Activated CD4-positive, alpha-beta T cell treated with anti-CD3 and anti-CD28 coated beads for 4 hours (primary cell): ENCODE measurements at places on chromosomes 4 and X.

- DNase-seq, result no peak
These were observed 59.1 kb upstream of the MAGEA10 start for GRCh38 chrX:152197465-152197864.

DNA sequence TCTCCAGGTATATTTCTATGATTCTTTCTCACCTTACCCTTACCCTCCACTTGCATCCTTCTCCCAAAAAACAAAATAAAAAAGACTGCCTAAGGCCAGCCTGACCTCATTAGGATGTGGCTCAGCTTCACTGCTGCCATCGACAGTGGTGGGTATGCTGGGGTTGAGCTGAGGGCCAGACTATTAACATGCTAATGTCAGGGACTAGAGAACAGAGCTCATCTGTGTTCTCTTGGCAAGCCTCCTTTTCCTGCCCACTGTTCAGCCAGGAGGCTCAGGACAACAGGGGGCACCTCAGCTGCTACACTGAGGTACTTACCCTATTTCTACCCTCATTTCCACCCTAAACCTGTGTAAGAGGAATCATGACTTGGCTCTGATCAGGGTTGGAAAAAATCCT, 59.3 kb downstream of the MSN start:
- no peak for DNase-seq

GRCh38 chr4:76214177-76214675, 602 bp upstream of the SCARB2 start:
- no peak for DNase-seq

DNA sequence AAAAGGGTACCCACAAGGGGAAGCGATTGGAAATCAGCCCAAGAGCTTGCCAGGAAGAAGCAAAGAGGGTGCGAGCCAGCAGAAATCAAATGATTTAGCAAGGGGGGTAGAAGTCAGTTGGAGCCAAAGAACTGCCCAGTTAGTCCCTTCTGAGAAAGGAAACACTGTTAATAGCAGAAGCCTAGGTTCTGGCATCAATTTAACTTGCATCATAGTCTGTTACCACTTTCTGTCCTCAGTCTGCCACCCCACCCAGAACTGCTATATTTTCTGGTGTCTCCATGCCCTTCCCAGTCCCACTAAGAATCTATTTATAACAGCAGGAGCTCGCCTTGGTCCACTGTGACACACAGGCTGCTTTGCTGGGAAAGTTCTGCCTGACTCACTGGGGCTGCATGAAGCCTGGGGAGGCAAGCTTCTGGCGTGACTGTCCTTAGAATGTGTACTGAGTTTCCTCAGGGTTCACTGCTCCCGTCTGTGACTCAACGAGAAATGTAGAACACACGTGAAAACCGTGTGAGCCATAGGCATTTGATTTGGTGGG, 157.8 kb upstream of the TTC29 start:
- DNase-seq, result no peak

DNA sequence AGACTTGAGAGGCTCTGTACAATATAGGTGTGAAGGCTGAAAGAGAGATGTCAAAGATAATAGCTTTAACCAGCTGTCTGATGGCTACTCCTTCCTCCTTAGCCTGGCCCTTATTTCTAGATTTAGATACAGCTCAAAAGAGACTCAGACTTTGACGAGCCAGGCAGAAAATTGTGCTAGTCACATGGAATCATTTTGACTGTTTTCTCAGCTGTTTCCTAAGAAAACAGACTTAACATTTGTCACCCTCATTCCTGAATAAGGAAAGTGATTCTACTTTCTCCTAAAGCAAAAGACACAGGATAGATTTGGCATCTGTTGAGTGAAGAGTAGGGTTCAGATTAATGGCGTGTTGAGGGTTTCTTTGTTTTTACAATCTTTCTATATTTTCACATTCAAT, 340.7 kb downstream of the DHX15 start:
- no peak for DNase-seq

DNA sequence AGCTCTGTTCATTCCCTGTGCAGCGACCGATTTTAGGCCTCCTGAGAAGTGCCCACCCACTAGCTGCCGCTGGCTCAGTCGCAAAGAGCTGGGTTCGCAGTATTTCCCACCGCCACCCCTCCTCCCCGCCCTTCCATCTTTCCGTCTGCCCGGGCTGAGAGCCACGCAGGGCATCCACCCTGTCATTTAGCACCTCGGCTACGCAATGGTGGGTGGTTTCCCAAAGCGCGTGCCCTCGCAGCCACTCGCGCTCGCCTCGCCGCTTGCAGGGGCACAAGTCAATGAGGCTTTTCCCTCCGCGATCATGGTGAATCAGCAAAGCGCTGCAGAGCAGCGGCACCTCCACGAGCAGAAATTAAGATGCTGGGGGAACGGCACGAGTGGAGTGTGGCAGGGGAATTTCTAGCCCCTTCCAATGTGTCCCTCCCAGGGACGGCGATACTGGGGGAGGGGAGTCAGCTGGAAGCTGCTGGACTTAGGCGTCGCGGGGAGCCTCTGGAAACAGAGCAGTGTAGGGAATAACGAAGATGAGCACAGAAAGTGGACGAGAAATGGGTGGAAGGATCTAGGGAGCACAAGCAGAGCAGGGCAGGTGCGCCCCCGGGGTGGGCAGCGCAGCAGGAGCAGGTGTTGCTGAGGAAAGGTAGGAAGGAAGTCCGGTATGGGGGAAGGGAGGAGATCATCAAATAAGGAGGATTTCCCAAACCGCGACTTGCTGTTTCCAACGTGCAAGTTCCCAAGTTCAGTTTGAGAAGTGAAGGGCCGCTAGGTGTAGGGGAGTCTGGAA, 2.4 kb upstream of the PTCHD1 start:
- DNase-seq, result no peak

GRCh38 chrX:12798601-12799000, 7.4 kb downstream of the PRPS2 start:
- no peak for DNase-seq

DNA sequence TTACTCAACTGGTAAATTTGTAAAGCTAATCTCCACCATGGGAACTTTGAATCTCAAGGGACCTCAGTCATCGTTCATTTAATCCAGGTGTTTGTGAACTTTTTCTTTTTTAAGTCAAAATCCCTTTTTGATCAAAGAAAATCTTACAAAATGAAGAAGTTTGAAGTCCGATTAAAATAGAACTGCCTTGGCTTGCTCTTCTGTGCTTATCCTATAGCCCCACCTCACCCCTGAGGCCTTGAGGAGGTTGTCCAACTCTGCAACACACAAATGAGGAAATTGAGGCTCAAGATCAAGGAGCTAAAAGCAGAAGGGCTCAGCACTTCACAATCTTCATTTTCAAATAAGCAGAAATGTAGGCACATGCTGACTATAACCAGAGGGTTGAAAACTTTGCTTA, 240.3 kb upstream of the SFRP2 start:
- DNase-seq, result no peak

DNA sequence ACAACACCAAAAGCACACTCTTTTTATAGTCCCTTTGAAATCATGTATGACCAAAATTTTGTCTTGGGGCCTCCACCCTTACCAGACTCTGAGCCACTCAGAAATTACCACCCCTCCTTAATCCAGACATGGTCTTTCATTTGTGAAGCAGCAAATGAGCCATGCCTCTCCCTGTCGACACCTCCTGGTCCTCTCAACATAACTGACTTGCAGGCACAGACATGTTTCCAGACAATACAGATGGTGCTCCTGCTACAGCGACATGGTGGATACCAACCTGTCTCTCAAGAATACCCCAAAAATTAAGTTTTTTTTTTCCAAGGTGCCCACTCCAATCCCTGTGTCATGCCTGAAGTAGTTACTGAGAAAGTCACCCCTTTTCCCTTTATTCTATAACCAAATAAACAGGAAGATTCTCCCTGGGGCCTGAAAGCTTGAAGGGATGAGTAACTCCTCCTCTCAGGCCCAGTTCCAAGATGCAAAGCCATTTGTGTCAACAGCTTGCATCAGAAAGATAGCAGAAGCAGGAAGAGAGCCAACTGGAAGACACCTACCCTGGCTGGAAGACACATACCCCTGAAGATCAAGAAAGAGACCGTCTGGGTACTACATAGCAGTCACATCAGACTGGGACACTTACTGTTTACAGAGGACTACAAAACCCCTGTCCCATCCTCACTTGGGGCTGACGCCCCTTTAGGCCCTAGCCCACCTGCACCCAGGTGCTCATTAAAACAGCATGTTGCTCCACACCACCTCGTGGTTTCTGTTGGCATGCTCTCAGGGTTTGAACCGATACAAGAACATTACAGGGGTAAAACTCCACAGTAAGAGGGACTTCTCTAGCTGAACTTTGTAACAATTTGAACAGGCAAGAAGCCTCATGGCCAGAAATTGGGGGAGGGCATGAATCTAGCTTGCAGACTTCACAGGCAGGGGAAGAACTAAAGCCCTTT, 5.5 kb upstream of the UGT2B17 start:
- no peak for DNase-seq

DNA sequence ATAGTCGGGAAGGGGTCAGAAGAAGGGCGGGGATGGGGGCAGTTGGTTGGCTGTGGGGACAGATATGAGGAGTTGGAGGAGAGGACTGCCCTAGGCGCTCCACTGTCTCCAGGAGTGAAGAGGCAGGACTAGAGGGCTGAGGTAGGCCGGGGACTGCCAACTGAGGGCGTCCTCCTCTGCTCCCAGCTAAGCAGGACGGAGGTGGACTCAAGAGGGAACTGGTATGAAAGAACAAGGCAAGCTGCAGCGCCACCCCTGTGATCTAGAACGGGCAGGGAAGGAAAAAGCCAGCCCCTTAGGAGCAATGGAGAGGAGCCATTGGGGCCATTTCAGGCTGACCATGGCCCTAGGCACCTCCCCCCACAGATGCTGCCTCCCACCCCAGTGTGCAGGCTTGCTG, 14.0 kb downstream of the BEND2 start:
- no peak for DNase-seq

DNA sequence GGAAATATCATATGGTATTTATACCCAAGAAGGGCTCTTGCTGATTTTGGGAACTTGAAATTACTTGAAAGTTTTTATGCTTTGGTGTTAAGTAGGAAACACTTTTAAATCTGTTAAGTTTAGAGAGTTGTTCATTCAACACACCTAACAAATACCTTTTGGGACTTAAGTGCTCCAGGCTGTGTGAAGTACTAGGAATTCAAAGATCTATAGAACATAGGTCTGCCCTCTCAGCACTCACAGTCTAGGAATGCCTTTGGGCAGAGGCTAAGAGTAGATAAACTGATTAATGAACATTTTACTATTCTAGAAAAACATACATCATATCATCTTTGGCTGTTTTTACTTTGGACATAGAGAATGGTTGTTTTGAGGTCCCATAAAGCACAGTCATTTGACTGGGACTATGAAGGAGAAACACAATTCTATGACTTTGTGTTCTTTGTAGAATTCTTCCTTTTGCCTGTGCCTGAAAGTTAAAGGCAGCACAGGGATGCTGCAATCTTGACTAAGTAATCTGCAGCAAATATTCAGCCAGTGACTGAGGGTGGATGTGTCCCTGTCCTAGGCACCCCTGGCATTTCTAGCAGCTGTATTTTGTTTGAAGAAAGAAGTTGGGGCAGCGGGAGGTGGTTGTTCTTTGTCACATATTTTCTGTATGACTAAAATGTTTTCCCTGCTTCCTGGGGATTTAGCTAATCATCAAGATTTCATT, 8.3 kb downstream of the BMP3 start:
- DNase-seq, result no peak

- DNase-seq, result no peak
These were observed 1.2 kb downstream of the NLGN4X start for GRCh38 chrX:6227453-6227835.

- DNase-seq, result no peak
These were observed 129.1 kb upstream of the STIM2 start for GRCh38 chr4:26731351-26732035.

GRCh38 chr4:98030059-98030458, 113.2 kb downstream of the STPG2 start:
- DNase-seq, result no peak

GRCh38 chrX:19674041-19674789, 158.9 kb upstream of the MAP3K15 start:
- DNase-seq, result no peak

- no peak for DNase-seq
These were observed 43.8 kb downstream of the PALLD start for GRCh38 chr4:168540503-168541265.

- DNase-seq, result no peak
These were observed 1429.2 kb upstream of the AGA start for GRCh38 chr4:178871476-178871875.

- no peak for DNase-seq
These were observed 181.8 kb downstream of the HS6ST2 start for GRCh38 chrX:132776486-132777210.

GRCh38 chrX:3962511-3963311, 249.3 kb upstream of the PRKX start:
- no peak for DNase-seq

DNA sequence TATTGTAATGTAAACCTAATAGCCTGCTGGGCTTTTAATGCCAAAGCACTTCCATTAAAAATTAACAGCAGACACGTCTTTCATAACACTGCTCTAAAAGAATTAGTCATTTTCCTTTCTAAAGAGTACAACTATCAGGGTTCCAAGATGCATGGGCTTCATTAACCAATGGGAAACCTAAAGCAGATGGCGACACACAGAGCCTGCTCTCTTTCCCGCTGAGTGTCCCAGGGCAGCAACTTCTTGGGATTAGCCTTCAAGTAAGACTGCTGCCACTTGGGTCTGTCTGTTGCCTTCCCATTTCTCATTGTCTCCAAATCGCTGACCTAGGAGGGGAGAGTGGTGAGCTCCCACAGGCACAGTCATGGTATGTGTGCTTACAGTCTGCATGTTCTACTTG, 14.0 kb upstream of the PHKA2 start:
- no peak for DNase-seq

DNA sequence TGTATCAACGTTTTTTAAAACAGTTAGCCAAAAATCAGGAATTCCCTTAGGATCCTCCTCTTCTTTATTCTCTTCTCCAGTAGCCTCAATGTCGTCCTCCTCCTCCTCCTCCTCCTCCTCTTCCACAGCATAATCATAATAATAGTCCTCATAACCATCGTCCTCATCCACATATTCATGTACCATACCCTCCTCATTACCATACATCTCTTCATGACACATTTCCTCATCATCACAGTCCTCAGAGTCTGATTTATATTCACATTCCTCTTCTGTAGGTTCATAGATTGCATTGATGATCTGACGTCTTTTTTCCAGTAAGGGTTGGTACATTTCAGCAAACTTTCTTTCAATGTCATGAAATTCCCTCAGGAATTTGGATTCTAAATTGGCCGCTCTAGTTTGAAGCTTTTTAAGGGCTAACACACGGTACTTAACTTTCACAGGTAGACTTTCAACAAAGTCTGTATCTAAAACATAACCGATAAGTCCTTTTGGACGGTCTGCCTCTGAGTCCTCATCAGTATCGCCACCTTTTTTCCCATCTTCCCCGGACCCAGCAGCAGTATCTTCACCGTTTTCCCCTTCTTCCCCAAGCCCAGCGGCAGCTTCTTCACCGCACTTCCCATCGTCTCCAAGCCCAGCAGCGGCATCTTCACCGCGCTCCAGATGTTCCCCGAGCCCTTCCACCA, 771 bp downstream of the NAP1L2 start:
- DNase-seq, result no peak

DNA sequence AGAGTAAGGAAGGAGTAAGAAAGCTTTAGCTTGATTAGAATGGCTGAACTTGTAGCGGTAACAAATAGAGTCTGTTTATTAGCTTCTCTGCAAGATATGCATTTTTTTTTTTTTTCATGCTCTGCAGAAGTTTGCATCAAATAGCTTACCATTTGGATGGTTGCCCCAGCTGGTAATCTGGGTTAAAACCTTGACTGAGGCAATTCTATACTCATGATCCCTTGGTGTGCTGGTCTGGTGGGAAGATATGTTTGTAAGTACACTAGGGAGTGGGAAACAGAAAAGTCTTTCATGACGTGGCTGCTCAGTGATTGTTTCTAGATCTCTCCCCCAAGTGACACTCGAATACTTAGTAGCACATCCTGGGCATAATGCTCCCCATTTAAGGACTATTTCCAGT, 32.1 kb downstream of the SEPTIN11 start:
- DNase-seq, result no peak
